Stimulated activated CD4-positive, alpha-beta T cell treated with anti-CD3 and anti-CD28 coated beads, Interleukin-15, amount 100 ng/mL, for 1 hour (primary cell): ENCODE measurements at places on chromosomes 7 and 10.

- no peak for DNase-seq
Observed at GRCh38 chr10:9853405-9854355, 1164.0 kb upstream of the CELF2 start.

GRCh38 chr7:75696263-75697037 is 42.3 kb downstream of the HIP1 start:
- no peak for DNase-seq

- DNase-seq, result no peak
Observed at GRCh38 chr7:4650433-4651047, 31.6 kb upstream of the FOXK1 start.

DNA sequence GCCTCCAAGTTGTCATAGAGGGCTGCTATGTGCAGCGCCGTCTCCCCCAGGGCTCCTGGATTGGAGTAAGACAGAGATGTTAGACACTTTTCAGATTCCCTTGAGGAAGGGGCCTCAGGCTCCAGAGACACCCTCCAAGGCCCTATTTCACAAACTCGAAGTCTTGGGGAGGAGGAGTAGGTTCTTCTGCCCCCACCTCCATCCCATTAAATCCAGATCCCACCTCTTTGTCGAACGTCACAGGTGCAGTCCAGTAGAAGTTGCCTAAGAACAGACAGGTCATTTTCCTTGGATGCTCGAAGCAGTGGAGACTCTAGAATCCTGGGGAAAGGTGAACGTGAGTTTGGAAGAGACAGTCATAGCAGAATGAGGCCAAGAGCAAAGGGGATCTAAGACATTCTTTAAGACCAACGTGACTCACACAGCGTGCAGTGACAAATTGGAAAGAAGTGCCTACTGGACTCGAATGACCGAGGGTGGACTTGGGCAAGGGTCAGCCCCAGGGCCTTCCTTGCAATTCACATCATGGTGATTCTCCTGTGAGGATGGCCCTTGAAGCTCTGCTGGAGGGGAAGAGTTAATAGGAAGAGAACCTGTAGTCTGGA is 3.3 kb downstream of the TRPV5 start:
- DNase-seq, result no peak

- DNase-seq, result no peak
Observed at GRCh38 chr7:42964849-42965805, 33.0 kb downstream of the MRPL32 start.

DNA sequence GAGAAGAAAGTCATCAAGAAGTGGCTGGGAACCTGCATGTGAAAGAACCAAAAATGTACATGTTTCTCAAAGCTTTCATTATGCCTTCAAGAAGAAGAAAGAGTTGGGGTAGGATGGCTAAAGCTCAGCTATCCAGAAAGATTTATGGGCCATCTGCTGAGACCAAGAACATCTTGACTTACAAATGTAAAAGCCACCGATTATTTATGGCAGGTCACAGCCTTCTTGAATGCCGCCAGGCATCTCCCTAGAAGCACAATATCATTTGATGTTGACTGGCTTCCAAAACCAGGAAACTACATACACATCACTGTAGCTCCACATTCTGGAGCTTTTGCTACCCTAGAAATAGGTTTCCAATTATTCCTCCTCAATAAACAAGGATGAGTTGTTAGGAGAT is 254.2 kb upstream of the AOAH start:
- DNase-seq, result no peak

DNA sequence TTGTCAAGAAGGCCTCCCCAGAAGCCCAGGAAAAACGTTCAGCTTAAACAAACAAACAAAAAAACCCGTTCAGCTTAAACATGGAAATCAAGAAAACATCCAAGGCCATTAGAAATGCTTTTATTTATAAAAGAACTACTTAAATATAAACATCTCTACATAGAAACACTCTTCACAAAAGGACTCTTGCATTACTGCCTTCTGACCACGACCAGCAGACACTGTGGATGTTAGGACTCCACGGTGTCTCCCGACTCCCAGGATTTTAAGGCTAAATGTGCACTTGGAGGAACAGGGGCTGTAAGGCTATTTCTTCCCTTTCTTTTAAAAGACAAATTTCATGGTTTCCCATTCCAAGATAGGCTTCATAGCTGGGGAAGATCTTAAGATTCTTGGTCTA is 93.0 kb downstream of the ABCC2 start:
- DNase-seq, result no peak

DNA sequence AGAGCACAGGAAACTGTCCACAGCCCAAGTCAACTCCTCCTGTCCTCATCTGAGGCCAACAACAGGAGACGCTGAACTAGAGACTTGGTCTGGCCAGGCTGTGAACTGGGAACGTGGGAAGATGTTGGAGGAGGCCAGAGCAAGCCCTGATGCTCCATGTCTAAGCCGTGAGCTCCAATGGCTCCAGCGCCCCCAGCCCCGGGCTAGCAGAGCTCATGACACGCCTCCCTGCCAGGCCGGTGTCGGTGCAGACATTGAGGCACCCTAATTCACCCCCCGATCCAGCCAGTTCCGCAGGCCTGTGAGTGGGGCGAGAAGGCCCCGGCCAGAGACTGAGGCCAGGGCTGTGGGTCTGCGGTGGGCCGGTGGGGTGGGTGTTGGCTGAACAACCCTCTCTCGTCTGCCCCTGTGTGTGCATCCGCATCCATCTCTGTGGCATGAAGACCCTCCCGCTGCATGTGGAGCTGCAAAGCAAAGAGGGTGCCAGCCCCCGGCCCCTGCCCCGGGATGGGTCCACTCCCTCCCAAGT is 109.3 kb upstream of the MACROH2A2 start:
- no peak for DNase-seq

- DNase-seq, result no peak
Observed at GRCh38 chr7:47332681-47333553, 249.0 kb downstream of the TNS3 start.

DNA sequence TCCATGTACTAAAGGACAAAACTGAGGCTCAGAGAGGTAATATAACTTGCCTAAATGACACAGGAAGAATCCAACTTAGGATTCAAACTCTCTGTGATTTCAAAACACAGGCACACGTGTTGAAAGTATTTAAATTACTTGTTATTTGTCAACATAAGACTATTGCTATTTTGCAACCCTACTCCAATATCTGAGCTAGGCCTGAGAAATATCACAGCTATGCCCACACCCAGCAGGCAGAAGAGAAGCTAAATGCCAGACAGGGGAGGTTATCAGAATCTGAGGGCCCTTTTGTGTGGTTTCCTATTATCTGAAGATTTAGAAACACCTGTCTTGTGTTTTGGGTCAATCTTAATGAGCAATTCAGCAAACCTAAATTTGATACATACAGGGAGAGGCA is 204.3 kb downstream of the ANK3 start:
- DNase-seq, result no peak

GRCh38 chr7:143356414-143357050 is 6.0 kb downstream of the FAM131B start:
- no peak for DNase-seq

- DNase-seq, result no peak
Observed at GRCh38 chr10:62643606-62644587, 160.6 kb upstream of the ADO start.

DNA sequence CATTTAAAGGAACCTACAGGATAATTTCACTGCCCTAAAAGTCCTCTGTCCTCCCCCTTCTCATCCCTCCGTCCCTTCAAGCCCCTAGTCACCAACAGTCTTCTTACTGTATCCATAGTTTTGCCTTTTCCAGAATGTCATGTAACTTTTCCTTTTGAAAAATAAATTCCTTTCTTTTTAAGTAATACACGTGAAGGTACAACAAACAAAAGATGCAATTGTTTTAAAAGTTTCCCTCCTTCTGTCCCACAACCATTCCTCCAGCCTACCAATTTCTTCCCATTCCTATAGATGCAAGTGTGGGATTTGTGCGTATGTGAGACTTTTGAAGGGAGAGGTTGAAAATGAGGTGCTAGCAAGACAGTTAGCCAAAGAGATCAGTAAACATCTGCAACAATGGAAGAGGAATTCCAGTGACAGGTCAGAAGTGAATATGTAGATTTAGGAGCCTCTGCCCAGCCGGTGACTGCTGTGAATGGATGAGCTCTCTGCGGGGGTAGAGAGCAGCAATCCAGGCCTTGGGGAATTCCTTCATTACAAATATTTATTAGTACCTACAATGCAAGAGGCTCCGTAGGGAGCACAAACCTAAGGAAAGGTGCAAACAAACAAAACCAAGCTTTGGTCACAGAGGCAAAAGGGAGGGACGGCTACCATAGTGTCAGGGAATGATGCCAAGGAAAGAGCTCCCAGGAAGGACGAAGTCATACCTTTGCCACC is 243.6 kb downstream of the SKIDA1 start:
- no peak for DNase-seq

DNA sequence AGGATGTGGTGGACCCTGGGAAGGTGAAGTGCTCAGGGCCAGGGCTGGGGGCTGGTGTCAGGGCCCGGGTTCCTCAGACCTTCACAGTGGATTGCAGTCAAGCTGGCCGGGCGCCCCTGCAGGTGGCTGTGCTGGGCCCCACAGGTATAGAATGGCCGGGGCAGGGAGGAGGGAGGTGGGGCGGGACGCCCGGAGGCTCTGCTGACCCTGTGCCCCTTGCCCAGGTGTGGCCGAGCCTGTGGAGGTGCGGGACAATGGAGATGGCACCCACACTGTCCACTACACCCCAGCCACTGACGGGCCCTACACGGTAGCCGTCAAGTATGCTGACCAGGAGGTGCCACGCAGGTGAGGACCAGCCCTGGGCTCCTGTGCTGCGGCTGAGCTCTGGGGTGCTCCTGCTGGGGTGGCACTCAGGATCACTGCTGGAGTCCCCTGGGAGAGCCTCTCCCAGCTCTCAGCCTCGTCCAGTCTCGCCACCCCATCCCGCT is 14.9 kb upstream of the ATP6V1F start:
- DNase-seq, result no peak

DNA sequence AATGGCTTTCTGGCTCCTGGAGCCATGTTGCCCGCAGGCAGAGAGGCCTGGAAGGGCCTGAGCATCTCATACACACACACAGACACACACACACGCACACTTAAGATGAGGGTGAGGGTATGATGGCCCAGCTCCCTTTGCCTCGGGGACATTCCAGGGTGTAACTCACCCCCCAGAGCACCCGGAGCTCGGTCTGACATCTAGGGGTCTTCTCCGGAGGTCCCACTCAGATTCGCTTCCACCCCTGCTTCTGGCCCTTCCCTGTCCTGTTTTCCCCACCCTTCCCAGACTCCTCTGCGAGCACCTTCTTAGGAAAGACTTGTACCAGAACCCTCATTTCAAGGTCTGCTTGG is 304.4 kb downstream of the GRID1 start:
- no peak for DNase-seq

DNA sequence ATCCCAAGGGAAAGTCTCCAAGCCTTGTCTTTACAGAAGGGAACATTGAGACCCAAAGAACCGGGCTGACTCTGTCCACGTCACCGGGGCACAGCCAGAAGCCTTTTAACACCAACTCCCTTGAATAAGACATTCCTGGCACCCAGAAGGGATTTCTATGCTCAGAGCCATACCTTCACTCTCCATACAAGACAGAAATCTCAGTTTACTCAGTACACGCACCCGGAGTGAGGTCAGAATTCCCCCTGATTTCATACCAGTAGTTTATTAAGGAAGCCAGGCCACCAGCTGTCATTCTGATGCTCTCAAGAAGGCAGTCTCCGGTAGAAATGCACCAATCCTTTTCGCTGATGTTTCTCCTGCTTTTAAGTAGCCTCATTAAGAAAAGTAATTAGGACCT is 134.2 kb upstream of the KCNMA1 start:
- DNase-seq, result no peak

DNA sequence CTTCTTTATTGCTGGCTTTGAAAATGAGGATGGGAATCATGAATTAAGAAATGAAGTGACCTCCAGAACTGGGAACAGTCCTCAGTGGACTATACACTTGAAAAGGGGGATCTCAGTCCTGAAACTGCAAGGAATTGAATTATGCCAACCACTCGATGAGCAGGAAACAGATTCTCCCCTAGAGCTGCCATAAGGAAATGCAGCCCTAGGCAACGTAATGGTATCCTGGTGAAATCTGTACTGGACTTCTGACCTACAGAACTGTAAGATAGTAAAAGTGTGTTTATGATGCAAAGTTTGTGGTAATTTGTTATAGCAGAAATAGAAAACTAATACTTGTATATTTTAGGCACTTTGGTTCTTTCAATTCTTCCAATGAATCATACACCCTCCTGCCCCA is 236.4 kb upstream of the TAC1 start:
- DNase-seq, result no peak

- no peak for DNase-seq
Observed at GRCh38 chr10:99858849-99859248, 76.4 kb downstream of the ABCC2 start.
